Bladder microvascular endothelial cell (primary cell): ENCODE measurements at places on chromosomes 7 and 10. TPM values are rescaled to one million over a fixed set of nuclear protein-coding genes. Genes with fewer than 3 reads are reported as not detected.

Gene CFAP46
- total RNA-seq = 0.16 and 0.82 TPM in 2 replicates

Gene CDHR1
- under 0.01 and 0.13 TPM in 2 replicates for total RNA-seq

Gene ZC3HAV1L
- total RNA-seq = 10.5 and 23.1 TPM in 2 replicates

Gene CUL2
- 19.9 and 37.4 TPM in 2 replicates for total RNA-seq

Gene ADAM8
- total RNA-seq = 0.65 and 1.6 TPM in 2 replicates

Gene RTKN2
- total RNA-seq = 0.16 and 0.25 TPM in 2 replicates

Gene ITPRID1
- total RNA-seq = not detected in 2 replicates

Gene PGAM2
- not detected in 2 replicates for total RNA-seq

Gene NRBF2
- total RNA-seq = 10.5 and 17.9 TPM in 2 replicates

Gene TRIM8
- 48.4 and 72.8 TPM in 2 replicates for total RNA-seq

Gene CDC14C
- not detected in 2 replicates for total RNA-seq

Gene HOGA1
- total RNA-seq = 0.16 and 0.25 TPM in 2 replicates

Gene NMT2
- 52.5 and 75.3 TPM in 2 replicates for total RNA-seq

Gene AZGP1
- total RNA-seq = not detected in 2 replicates

Gene CYP17A1
- not detected in 2 replicates for total RNA-seq

Gene NKX1-2
- total RNA-seq = not detected in 2 replicates

Gene FAM20C
- total RNA-seq = 3.1 and 8.2 TPM in 2 replicates

Gene CPXM2
- 0.38 and 4.9 TPM in 2 replicates for total RNA-seq

Gene GOLGA7B
- not detected in 2 replicates for total RNA-seq
